ENCODE measurements at places on chromosomes 3 and 15.

DNA sequence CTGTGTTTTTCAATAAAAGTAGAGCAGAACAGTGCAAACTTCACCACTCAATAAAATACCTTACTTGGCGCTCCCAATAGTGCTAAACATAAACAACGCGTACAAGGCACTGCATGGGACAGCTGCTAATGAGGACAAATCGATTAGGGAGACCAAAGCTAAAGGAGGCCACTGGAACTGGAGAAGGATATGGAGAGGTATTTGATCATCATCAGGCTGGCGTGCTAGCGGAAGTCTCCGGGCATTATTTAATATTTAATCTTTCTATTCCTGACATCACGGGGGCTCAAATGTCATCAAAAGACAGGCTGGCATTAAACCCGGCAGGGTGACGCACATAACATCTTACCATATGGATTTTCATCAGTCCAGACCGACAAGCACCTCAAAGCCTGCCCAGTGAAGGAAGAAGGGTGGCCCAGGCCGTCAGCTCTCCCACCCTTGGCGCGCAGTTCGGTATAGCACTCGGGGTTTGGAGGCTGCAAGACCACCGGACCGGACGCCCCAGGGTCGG lies 604 bp downstream of the CCPG1 start:
- DNase-seq: peak; percentile 49

- peak; percentile 66 for DNase-seq
Observed at GRCh38 chr3:165206454-165207266, 10.5 kb upstream of the SLITRK3 start.

GRCh38 chr3:127774647-127775046 lies 47.7 kb downstream of the MGLL start:
- no peak for DNase-seq

- DNase-seq: no peak
Observed at GRCh38 chr15:48040166-48040817, 80.5 kb upstream of the SLC24A5 start.

DNA sequence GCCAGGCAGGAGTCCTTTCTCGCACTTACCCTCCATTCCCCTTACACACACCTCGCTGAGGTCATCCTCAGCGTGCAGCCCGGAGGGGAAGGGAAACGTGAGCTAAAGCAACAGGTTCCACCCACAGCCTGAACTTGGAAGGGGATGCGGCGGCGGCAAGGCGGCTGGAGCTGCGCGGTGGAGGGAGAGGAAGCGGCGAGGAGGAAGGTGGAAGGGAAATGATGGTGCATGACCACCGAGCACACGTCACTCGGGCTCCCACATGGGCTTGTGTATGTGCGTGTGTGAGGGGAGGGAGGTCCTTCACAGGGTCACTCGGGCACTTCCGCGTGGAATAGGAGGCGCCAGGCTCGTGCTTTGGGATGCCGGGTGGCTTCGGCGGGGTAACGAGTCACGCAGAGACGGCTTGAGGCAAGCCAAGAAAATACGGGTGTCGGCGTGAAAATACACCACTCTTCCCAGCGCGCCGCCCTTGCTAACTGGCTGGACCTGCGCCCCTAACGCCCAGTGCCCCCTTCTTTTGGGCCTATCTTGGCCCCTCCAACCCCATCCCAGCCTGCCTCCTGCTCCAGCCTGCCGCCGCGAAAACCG lies 225.5 kb upstream of the IL12A start:
- peak; percentile 50 for DNase-seq

DNA sequence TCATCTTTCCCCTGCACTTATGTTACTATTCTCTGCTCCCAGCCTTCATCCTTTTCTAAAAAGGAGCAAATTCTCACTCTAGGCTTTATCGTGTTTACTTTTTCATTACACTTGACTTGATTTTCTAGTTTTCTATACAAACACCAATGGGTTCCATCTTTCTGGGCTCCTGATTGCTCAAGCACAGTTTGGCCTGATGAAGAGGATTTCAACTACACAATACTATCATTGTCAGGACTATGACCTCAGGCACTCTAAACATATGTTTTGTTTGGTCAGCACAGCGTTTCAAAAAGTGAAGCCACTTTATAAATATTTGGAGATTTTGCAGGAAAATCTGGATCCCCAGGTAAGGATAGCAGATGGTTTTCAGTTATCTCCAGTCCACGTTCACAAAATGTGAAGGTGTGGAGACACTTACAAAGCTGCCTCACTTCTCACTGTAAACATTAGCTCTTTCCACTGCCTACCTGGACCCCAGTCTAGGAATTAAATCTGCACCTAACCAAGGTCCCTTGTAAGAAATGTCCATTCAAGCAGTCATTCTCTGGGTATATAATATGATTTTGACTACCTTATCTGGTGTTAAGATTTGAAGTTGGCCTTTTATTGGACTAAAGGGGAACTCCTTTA lies 86.2 kb downstream of the TGFBR2 start:
- no peak for DNase-seq

DNA sequence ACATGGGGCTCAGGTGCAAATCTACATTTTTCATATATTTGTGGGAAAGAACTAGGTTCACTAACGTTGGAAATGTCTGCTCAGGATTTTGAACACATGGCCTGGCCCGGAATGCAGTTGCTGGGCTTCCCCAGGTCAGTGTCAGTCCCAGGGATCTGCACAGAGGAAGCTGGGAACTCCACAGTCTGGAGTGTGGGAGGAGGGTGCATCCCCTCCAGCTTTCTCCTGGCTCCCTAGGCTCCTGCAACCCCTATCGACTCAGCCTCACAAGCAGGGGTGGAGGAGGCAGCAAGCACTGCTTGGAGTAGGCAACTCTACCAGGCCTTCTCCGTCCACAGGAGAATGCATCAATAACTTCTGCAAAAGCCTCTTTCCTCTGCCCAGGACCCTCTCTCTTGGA lies 30.1 kb upstream of the HCN4 start:
- DNase-seq: no peak

DNA sequence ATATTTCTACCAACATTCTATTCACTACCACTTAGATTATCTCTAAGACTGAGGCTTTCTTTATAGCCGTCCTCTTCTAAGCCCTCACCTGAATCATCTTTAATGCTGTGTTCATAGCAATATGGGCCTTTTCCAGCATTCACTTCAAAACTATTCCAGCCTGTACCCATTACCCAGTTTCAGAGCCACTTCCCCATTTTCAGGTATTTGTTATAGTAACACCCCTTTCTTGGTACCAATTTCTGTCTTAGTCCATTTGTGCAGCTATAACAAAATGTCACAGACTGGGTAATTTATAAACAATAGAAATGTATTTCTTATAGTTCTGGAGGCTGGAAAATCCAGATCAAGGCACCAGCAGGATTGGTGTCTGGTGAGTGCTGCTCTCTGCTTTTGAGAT lies 45.7 kb downstream of the REC114 start:
- no peak for DNase-seq
